ENCODE measurements at places on chromosomes 5 and 9.

DNA sequence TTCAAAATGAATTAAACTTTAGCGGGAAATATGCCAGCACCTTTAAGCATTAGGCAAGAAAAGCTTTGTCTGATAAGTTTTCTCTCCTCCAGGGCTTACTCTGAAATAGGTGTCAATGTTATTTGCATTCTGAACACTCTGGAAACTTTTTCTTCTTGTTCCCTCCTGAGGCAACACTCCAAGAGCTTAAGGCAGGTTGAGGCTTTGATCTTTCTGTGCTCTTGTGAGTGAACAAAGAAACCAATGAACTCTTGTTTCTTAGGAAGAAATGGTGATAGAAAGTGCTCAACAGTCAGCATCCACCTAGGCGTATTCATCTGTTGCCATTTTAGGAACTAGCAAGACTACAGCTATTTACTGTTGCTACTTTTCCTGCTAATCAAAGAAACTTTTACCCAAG is 259.8 kb downstream of the NFIB start:
- no peak for DNase-seq

GRCh38 chr5:135718151-135718550 is 116.3 kb upstream of the SLC25A48 start:
- DNase-seq, result no peak

DNA sequence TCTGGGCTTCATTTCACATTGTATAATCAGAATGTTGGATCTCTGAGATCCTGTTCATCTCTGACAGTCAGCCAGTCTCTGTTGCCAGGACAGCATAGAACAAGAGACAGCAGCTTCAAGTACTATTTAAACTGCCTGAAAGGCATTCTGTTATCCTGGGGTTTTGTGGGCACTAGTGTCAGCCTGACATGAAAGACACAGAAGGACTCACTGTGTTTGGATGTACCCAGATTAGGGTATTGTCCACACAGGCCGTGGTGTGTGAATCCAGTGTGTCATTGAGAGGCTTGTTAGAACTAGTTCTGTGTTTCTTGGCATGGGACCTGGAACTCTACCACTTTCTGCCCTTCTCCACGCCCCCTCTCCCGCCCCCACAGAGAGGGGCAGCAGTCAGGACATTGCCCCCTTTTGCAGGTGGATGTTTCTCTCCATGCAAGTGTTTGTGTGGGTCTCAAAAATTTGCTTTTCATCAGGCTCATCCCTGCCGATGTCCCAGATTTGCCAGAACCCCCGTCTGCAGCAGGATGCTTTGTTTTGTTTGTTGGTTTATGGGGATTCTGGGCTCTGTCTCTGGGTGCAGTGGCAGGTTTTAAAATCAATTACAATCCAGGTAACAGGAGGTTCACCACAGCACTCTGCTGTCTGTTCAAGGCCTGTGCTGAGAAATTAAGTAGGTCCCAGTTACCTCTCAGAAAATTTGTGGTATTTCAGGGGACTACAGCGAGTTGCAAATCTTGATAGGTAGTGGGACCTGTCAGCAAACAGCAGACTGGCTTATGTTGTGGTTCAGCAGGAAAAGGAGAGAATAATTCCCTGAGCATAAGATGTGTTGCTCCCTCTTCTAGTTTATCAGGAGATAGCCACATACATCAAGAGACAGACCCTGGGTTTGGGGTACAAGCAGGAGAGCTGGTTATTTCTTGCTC is 144.6 kb downstream of the DOCK2 start:
- no peak for DNase-seq

DNA sequence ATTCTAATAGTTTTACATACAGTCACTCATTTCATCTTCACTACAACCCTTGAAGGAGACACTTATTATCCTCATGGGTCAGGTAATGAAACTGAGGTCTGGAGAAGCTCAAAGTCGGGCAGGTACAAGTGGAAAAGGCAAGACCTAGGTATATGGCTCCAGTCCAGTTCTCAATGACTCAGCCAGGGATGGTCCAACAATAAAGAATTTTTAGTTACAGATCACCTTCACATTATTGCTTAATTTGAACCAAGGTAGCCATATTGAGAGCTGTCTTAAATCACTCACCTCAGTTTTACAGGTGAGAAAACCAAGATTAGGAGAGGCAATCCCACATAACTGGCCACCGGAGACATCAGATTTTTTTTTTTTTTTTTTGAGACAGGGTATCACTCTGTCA is 55.4 kb downstream of the PTPN3 start:
- no peak for DNase-seq

- DNase-seq, result no peak
These were observed 243.8 kb upstream of the WWC1 start for GRCh38 chr5:168047669-168048111.

DNA sequence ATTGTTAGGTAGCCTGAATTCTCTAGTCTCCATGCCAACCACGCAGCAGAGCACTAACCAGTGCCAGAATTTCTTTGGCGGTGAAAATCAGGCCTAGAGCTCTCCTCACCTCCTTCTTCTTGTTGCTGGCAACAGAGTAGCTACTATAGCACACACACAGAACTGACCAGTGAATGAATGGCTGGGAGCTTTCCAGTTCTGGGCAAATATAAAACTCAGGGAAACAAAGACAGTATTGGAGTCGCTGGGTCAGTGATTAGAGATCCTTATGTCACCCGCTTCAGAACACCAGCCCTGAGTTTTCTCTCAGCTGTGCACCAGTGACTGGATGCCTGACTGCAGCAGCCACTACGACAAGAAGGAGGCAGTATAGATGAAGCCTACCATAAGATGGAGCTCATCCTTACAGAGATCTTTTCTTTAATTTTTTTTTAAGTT is 26.9 kb upstream of the FEM1C start:
- DNase-seq, result no peak

DNA sequence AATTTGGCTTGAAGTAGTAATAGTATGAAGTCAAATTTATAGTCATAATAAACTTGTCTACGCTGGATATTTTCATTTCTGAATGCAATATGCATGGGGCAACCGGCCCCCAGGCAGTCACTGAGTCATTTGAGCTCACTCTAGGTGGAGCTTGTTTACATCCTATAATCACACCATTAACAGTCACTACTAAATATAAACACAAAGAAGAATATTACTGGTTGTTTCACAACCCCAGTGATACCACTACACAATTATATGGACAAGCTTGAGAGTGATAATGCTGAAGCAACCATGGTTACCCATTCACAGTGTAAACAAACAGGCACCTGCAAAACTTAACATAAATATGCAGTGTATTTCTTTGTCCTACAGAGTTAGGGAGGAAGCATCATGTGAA is 68.7 kb downstream of the MARCHF3 start:
- DNase-seq, result no peak

DNA sequence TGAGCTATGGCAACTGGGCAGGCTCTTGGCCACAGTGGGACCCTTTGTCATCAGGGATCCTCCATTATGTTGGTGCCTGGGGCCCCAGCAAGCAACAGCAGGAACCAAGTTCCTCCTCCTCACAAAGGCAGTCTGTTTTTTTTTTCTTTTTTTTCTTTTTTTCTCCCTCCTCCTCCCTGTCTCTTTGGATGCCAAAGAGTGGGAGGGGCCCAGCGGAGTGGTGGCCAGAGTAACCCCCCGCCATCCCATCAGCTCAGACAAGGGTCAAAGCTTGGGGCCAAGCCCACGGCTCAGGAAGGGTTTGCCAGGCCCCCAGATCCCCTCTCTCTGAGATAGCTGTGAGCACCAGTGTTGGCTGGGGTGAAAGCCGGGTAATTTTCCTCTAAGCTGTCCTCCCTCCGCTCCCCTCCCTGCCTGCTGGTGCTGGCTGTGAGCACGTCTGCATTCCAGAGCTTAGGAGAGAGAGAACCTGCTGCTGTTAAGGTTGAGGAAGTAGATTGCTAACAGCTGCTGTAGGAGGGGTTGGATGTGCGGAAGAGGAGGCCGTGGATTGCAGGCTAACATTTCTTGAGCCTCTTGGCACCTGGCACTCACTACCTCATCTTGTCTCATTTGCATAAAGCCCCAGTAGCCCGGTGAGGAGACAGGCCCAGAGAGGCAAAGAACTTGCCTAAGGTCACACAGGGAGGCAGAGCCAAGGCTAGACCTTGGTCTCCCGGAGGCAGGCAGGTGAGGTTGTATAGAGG is 21.2 kb downstream of the GSN start:
- DNase-seq, result no peak

GRCh38 chr5:132592521-132592920 is 35.7 kb downstream of the RAD50 start:
- no peak for DNase-seq

DNA sequence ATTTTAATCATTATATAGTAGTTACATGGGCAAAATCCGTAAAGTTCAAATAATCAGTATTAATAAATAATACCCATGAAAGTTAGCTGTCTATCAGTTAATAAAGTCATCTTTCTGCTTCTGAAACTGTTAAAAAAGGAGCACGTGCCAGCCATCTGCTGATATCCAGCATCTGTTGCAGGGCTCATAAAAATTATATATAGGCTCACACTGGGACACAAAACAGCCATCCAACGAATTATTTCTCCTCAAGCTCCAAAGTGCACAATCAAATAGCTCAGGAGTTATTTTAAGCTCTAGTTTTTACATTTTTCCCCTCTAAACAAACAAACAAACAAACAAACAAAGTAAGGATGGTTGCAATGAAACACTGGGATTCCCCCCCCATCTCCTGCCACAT is 48.3 kb downstream of the MRPS27 start:
- DNase-seq, result no peak

DNA sequence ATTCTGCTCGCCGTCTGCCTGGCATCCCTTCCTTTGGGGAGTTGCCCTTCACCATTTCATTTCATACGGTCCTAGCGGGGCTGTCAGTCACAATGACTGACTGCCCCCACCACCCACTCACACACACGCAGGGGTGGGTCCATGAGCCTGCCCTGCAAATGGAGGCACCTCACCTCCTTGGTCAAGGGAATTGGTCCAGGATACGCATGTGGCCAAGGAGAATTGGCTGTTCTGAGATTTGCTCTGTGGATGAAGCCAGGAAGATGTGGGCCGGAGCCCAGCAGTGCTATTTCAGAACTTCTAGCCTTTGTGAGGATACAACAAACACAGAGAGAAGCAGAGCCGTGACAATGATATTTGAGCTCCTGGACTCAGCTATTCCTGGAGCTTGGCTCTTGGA is 17.0 kb downstream of the C1QTNF2 start:
- DNase-seq, result no peak

DNA sequence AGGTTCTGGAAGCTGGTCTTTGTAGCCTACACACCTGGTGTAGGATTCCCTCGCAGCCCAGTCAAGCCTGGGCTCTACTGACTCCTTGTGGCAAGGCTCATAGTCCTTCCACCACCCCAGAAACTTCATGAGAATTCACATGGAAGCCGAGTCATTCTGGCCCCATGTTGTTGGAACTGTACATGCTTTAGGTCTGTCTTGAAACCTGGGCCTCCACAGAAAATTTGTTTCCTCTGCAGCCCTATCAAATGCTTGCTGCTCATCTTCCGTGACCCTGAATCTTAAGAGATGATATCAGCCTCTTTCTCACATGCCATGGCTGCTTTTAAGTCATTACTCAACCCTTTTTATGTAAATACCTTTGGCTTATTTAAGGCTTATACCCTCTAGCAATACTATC is 113.4 kb upstream of the GRHPR start:
- peak; percentile 24 for DNase-seq

- DNase-seq, result peak; percentile 22
These were observed 237.5 kb downstream of the CHSY3 start for GRCh38 chr5:130141659-130142320.

- DNase-seq, result peak; percentile 46
These were observed 6.9 kb upstream of the NDUFB6 start for GRCh38 chr9:32579706-32580331.

GRCh38 chr9:130682421-130683121 is 11.0 kb upstream of the EXOSC2 start:
- peak; percentile 77 for DNase-seq

DNA sequence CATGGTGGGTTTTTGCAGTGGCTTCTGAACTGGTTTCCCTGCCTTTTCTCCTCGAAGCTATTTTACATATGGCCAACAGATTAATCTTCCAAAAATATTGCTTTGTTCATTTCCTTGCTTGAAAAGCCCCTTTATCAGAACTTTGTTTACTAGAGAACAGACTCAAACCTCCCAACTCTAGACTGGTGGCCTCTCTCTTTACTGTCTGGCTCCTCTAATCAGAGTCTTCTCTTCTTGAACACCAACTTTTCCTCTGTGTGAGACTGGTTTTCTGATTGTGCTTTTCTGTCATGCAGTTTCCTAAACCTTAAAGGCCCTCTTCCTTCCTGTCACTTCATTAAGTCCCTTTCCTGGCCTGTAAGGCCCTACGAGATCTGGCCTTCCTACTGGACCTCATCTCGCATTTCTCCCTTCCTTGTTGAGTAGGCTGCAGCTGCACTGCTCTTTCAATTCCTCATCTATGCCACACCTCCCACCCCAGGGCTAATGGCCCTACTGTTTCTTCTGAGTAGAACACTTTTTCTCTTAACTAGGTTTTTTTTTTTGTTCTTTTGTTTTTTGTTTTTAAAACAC is 5.7 kb downstream of the C9orf43 start:
- peak; percentile 65 for DNase-seq

DNA sequence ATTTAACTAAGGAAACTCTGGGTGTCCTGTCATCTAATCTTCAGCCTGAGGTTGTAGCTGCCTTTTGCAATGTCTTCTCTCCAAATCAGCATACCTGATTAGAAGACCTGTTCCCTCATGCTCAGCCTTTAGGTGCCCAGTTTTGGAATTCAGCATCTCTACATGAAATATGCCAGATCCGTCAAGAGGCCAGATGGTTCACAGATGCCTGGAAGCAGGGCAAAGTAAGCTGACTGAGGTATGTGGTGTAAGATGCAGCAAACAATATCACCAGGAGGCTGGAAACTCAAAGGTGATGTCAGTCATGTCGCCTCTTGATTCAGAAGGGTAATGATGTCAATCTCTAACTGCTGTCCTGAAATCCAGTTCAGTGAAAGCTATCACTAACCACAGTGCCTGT is 324.4 kb downstream of the PRELID2 start:
- DNase-seq, result no peak

DNA sequence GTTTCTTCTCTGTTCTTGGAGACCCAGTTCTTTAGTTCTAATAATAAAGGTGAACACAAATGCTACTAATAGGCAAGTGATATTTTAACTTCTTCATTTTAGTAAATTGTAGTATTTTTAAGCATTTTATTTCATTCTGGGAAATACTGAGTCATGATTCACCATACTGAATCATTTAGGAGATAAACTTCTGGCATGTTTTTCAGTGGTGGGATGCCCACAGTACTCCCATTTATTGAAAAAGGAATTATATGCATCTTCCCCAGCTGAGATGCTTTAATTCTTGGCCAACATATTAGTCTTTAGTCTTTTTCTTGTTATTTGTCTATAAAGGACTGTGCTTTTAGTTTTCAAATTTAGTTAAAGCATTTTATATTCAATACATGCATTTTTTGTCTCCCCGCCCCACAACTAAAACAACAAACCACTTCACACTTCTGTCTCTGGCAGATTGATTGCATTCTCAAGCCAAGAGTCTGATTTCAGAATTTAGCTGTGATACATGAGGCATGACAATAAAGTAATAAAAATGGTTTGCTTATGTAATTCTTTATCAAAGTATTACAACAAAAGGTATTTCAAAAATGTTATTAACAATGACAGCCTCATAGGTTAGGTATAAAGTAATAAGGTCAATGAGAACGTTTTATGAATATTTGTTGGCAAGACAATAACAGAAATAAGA is 125.2 kb upstream of the CDH18 start:
- no peak for DNase-seq

- DNase-seq, result peak; percentile 28
These were observed 14.3 kb upstream of the JADE2 start for GRCh38 chr5:134510970-134511795.
